ENCODE measurements at places on chromosomes 5 and 9. TPM values are rescaled to one million over a fixed set of nuclear protein-coding genes. Genes with fewer than 3 reads are reported as not detected.
A peak's percentile ranks its signal among the peaks of the same experiment; 100 is the strongest.

- H3K4me3 ChIP-seq: no peak overlapping the region
- H3K27me3 ChIP-seq: peaks cover 11% of the 10 kb centered on the region
- H3K36me3 ChIP-seq: no peaks in the 10 kb centered on the region
- no peak for DNase-seq
- H3K4me1 ChIP-seq: no peaks in the 10 kb centered on the region
- H3K27ac ChIP-seq: no peak overlapping the region
Observed at GRCh38 chr5:38370358-38371100, 112.2 kb downstream of the EGFLAM start.

GRCh38 chr9:93164085-93164484 is 19.9 kb upstream of the WNK2 start:
- H3K4me3 ChIP-seq: no peak overlapping the region
- H3K36me3 ChIP-seq: no peaks in the 10 kb centered on the region
- DNase-seq: no peak
- peaks cover 9% of the 10 kb centered on the region for H3K4me1 ChIP-seq
- H3K27me3 ChIP-seq: peaks cover 22% of the 10 kb centered on the region

Gene CTNND2
- total RNA-seq: not detected

DNA sequence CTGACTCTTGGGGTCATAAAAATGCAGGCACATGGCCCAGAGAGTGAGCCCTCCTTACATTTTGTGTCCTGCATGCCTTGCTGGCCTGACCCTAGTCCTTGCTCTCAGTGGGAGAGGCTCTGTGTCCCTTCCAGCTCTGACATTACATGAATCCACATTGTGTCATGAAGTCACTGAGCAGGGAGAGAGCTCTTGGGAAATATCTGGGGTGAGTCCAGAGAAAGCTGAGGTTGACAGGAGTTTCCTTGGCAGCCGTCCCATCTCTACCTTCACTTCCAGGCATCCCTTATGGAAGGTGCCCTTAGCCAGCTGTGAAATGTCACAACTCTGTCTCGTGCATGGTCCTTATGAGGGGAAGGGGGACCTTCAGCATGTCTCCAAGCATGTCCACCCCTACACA is 41.0 kb downstream of the FAT2 start:
- H3K4me3 ChIP-seq: no peak overlapping the region
- no peak overlapping the region for H3K27ac ChIP-seq
- DNase-seq: no peak
- peaks cover 19% of the 10 kb centered on the region for H3K27me3 ChIP-seq
- H3K36me3 ChIP-seq: no peaks in the 10 kb centered on the region

Gene IL9
- not detected for total RNA-seq

Gene PAXX
- 43.9 TPM for total RNA-seq

Gene EPB41L4B
- 0.34 TPM for total RNA-seq

Gene DPYSL3
- total RNA-seq: 55.1 TPM

- H3K4me3 ChIP-seq: no peak overlapping the region
- H3K36me3 ChIP-seq: peaks cover 9% of the 10 kb centered on the region
- DNase-seq: no peak
Observed at GRCh38 chr5:8840237-8840636, 705.6 kb downstream of the SEMA5A start.

- H3K4me1 ChIP-seq: peaks cover 24% of the 10 kb centered on the region
- no peak overlapping the region for H3K4me3 ChIP-seq
- peaks cover 6% of the 10 kb centered on the region for H3K27me3 ChIP-seq
- H3K27ac ChIP-seq: no peak overlapping the region
- peaks cover 4% of the 10 kb centered on the region for H3K36me3 ChIP-seq
Observed at GRCh38 chr5:6831678-6832671, 118.7 kb downstream of the TENT4A start.

DNA sequence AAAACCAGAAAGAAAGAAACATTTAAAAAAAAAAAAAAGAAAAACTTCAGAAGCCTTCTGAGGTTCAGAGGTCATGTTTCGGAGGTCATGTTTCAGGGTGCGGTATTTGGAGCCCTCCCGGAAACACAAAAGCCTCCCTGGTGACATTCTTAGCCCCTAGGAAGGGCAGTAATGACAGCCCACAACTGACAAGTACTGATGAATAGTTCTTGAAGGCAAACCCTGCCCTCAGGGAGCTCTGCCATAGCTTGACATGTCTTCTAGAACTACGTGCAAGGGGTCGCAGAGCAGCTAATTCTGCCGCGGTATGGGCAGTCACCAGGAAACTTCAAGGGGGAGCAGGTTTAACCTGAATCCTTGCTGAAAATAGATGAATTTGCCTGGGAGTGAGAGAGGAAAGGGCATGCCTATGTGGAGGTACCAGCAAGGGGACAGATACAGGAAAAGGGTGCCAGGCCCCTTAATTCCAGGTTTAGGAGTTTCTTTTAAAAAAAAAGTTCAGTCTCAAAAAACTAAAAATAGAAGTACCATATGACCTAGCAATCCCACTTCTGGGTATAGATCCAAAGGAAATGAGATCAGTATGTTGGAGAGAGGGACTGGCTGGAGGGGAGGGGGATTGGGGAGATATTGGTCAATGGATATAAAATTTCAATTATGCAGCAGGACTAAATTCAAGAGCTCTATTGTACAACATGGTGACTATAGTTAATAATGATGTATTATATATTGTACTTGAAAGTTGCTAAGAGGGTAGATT is 98.4 kb downstream of the C9orf152 start:
- H3K4me3 ChIP-seq: no peak overlapping the region
- DNase-seq: no peak

GRCh38 chr9:5435912-5436311 is 1.8 kb downstream of the PLGRKT start:
- peaks cover 24% of the 10 kb centered on the region for H3K36me3 ChIP-seq
- peak overlapping the region; percentile 98 for H3K27ac ChIP-seq
- H3K4me3 ChIP-seq: peak overlapping the region; percentile 99
- H3K27me3 ChIP-seq: no peaks in the 10 kb centered on the region
- H3K4me1 ChIP-seq: peaks cover 43% of the 10 kb centered on the region

- no peaks in the 10 kb centered on the region for H3K27me3 ChIP-seq
- DNase-seq: peak; percentile 57
- H3K36me3 ChIP-seq: no peaks in the 10 kb centered on the region
- peak overlapping the region; percentile 61 for H3K4me3 ChIP-seq
- peak overlapping the region; percentile 77 for H3K27ac ChIP-seq
- H3K4me1 ChIP-seq: peaks cover 19% of the 10 kb centered on the region
Observed at GRCh38 chr5:32531885-32532520, 53.4 kb upstream of the SUB1 start.

Gene MARCOL
- total RNA-seq: not detected

DNA sequence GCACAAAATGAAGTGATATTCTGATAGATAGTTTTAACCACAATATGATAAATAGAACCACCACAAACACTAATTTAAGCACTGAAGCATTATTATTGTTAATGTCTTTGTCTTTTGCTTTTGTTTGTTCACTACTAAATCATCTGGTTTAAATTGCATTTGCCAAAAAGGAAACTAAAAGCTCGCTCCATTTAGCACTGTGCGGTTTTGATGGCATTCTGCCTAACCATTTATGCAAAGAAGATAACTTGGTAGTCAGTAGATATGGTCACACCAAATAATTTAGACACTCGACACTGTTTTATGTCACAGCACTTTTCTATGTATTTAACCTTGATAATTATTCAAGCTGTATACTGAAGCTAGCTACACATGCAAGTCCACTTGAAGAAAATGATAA is 849.8 kb upstream of the CDH6 start:
- DNase-seq: no peak
- H3K4me1 ChIP-seq: no peaks in the 10 kb centered on the region
- H3K36me3 ChIP-seq: peaks cover 6% of the 10 kb centered on the region

DNA sequence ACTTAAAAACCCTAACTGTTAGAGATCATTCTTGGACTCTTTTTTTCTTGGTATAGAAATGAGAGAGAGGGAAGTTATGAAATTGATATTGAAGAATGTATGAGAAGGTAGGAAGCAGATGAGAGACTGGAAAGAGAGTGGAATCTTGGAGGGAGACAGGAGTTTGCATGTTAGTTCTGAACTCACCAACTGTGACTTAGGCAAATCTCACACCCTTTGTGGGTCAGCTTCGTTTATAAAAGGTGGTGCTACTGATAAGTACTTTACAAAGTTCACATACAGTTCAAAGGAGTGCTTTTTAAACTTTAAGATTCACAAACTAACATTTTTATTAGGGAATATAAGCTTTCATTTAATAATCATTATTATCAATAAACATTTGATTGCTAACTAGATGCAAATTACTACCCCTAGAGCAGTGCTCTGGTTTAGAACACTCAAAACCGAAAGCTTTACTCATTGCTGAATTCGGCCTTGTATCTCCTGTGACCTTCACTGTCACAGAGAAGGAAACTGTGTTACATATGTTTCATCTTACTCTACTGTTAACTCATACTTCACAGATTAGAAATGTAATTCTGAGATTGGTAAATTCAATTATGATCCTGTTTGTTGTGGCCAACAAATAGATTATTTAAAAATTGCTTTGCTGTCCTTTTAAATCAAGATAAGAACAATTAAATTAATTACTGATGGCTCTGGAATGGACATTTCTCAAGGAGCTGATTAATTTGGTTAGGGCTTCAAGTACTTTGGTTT is 143.2 kb downstream of the RMI1 start:
- no peaks in the 10 kb centered on the region for H3K36me3 ChIP-seq
- no peak overlapping the region for H3K27ac ChIP-seq
- no peak for DNase-seq
- peaks cover 12% of the 10 kb centered on the region for H3K4me1 ChIP-seq

DNA sequence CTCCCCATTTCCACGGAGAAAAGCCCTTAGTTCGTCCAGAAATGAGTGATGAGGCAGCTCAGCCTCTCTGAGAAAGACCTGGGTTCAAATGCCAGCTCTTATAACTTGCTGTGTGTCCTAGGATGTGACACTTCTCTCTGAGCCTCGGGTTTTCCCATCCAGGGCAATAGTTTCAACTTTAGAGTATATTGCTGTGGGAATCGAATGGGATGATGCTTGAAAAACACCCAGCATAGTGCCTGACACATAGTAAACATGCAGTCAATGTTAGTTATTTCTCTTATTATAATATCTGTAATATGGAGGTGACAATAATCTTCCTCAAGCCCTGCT is 430 bp upstream of the MAPKAP1 start:
- peaks cover 34% of the 10 kb centered on the region for H3K4me1 ChIP-seq
- H3K27ac ChIP-seq: peak overlapping the region; percentile 88
- peak overlapping the region; percentile 93 for H3K4me3 ChIP-seq
- peaks cover 15% of the 10 kb centered on the region for H3K36me3 ChIP-seq

DNA sequence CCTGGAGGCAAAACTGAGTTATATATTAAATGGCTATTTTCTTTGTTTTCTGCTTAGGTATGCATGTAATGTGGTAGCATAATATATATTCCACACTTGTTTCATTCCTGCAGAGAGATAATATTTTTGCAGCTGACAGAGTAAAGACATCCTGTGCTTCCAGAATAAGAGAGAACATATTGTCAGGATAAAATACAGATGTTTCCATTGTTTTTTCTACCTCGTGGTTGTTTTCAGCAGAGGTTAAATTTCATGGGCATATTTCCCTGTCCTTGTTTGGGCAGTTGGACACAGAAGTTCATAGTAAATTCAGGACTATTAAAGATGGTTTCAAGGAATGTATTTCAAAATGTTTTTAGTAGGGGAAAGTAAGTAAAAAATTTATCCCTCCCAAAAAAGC is 47.6 kb upstream of the MEGF10 start:
- H3K27me3 ChIP-seq: peaks cover 3% of the 10 kb centered on the region
- H3K36me3 ChIP-seq: no peaks in the 10 kb centered on the region
- no peaks in the 10 kb centered on the region for H3K4me1 ChIP-seq
- DNase-seq: no peak
- H3K4me3 ChIP-seq: no peak overlapping the region
- no peak overlapping the region for H3K27ac ChIP-seq

GRCh38 chr5:152140347-152140746 is 215.7 kb upstream of the GLRA1 start:
- peaks cover 3% of the 10 kb centered on the region for H3K27me3 ChIP-seq
- no peaks in the 10 kb centered on the region for H3K4me1 ChIP-seq
- H3K4me3 ChIP-seq: no peak overlapping the region
- DNase-seq: no peak

Gene TSSK1B
- total RNA-seq: not detected

GRCh38 chr9:8605096-8605495 is 805.5 kb upstream of the DMAC1 start:
- DNase-seq: no peak
- no peaks in the 10 kb centered on the region for H3K27me3 ChIP-seq
- no peaks in the 10 kb centered on the region for H3K36me3 ChIP-seq
- H3K4me1 ChIP-seq: no peaks in the 10 kb centered on the region

- no peaks in the 10 kb centered on the region for H3K36me3 ChIP-seq
- H3K4me3 ChIP-seq: no peak overlapping the region
- H3K4me1 ChIP-seq: no peaks in the 10 kb centered on the region
- H3K27me3 ChIP-seq: peaks cover 4% of the 10 kb centered on the region
- DNase-seq: no peak
- H3K27ac ChIP-seq: no peak overlapping the region
Observed at GRCh38 chr9:17832812-17833211, 253.9 kb downstream of the SH3GL2 start.

Gene ANXA2R
- 1.0 TPM for total RNA-seq
